ENCODE measurements at places on chromosomes 16 and 17.
A peak's percentile ranks its signal among the peaks of the same experiment; 100 is the strongest.

- peak; percentile 18 for DNase-seq
Measured at GRCh38 chr17:30101686-30102390, 14.8 kb upstream of the NSRP1 start.

DNA sequence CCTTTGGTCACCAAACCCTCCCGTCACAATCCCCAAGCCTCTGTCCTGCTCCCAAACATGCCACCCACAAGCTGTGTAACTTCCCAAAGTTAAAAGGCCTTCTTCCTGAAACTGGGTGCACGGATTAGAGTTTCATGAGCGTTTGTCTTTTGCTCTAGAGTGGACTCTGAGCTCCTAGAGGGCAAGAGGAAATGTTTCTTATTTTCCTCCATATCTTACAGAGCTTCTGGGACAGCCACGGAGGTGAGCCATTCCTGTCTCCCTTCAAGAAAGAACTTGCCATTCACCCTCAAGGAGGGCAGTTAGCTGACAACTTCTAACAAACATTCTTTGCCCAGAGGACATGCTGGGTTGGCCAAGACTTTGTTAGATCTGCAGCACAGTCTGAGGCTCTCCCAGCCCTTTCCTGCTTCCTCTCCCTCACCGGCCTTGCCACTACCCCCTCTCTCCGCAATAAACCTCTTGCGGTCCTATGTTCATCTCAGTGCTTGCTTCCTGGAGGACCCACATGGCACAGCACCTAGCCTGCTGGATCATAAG, 2.6 kb upstream of the MYCBPAP start:
- DNase-seq: no peak

DNA sequence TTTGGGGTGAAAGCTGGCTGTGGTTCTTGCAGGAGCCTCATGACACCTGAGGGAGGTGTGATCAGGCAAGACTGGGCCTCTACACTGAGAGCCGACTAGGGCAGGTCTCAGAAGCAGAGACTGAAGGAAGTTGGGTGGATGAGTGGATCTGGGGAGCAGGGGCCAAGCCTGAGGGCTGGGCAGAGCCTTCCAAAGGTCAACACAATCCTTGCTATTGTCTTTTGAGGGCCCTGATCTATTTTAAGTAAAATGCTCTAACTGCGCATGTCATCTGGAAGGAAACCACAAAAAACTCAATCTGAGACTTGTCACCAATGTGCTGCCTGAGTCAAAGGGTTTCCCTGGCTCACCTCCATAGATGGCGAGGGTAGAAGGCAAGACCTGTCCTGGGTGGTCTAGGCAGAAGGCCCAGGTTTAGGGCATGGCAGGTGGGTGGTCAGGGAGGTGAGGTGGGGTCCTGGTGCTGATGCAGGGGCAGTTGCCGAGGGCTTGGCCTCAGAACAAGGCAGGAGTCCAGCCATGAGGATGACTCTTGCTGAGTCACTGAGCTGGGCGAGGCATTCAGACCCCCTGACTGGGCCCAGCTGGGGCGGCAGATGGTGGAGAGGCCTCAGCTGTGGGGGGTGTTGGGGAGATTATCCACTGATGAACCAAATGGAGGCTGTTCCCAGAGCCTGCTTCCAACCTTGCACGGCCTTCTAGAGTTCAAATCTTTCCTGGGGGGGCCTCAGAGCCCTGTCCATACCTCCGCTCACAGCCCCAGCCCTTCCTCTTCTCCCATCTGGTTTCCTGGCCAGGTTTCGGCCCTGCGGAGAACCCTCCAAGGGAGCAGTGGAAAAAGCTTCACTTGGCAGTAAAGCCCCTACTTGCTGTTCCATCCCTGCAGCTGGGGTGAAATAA, 5.1 kb downstream of the MVP start:
- DNase-seq: peak; percentile 86

- DNase-seq: no peak
Measured at GRCh38 chr16:61892531-61892930, 143.7 kb downstream of the CDH8 start.

DNA sequence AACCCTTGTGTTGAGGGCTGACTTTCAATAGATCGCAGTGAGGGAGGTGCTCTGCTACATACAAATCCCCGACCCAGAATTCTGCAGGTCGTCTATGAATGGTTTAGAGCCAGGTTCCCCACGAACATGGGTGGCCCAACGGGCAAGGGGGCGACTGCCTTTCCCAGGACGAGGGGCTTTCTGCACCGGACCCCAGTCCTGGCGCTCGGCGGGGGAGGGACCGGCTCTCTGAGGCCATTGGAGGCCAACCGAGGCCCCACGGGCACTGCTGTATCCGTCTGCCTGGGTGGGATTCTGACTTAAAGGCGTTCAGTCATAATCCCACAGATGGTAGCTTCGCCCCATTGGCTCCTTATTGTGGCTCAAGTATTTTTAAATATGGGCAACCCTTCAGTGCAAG, 21.2 kb downstream of the SEC14L1 start:
- DNase-seq: no peak

GRCh38 chr16:69112285-69113129, 7.1 kb downstream of the HAS3 start:
- DNase-seq: peak; percentile 55

DNA sequence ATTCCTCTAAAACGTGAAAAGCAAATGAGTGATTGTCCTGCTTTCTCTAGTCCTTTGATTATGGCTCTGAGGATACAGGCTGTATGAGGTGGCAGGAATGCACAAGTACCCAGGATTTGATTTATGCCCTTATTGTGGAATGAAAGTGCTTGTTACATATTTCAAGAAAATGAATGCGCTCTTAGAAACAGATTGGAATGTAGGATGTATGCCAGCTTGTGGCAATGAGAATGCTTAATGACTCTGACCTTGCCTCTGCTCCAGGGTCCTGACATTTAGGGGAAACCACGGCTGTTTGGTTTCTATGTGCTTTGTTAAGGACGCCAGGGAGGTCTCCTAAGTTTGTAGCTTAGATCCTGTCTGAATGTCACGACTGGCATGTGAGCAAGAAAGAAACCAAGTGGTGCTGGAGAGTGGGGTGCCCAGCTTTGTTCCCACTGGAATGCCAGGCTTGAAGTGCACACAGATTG, 22.0 kb downstream of the PRCD start:
- no peak for DNase-seq

DNA sequence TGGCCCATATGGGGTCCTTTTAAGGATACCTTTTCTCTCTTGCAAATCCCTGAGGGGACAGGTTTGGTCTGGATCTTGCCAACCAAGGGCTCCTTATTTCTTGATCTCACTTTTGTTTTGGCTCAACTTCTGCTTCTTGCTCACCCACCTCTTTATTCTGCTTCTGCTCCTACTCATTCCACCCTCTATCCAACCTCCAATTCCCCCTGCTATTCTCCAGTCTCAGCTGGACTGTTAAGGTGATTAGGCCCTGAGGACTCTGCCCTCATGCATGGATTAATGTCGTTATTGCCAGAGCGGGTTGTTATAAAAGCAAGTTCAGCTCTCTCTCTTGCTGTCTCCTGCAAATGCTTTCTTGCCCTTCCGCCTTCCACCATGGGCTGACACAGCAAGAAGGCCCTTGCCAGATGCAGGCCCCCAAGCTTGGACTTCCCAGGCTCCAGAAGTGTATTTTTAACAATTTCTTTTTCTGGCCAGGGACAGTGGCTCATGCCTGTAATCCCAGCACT, 29.8 kb downstream of the LAT start:
- DNase-seq: no peak

DNA sequence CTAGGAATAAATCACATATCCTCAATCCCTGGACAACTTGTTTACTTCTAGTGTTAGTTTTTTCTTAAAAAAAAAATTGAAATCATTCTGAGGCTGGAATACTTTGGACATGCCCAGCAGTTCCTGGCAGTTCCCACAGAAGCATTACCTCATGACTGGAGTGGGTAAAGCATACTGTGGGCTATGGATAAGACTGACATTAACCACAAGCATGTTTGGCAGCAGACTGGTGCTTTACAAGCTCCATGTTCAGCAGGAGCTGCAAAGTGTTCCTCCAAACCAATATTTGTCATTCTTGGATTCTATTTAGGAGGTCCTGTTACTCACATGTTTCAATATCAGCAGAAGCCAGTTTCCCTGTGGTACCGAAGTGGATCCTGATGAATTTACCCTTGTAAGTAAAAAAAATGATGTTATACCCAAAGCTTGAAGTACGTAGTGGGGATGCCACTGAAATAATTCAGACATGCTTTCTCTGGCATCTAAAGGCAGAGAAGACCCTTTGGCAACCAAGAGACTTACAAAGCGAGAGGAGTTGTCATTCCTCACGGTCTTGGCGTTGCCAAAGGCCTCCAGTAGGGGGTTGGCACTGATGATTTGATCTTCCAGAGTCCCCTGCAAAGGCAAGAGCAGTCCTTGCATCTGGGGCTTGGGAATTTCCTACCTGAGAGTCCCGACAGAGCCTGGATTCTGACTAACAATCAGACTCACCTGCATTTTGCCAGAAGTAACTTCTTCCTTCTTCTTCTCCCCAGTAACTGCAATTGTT, 4.9 kb downstream of the MYH1 start:
- DNase-seq: no peak

GRCh38 chr17:17156511-17156910, 49.6 kb downstream of the PLD6 start:
- DNase-seq: no peak

- DNase-seq: peak; percentile 89
Measured at GRCh38 chr17:50511058-50511457, 2.8 kb downstream of the MYCBPAP start.

GRCh38 chr17:59465949-59466307, 99.5 kb upstream of the DHX40 start:
- DNase-seq: no peak

GRCh38 chr17:80025140-80025539, 10.5 kb downstream of the TBC1D16 start:
- no peak for DNase-seq

DNA sequence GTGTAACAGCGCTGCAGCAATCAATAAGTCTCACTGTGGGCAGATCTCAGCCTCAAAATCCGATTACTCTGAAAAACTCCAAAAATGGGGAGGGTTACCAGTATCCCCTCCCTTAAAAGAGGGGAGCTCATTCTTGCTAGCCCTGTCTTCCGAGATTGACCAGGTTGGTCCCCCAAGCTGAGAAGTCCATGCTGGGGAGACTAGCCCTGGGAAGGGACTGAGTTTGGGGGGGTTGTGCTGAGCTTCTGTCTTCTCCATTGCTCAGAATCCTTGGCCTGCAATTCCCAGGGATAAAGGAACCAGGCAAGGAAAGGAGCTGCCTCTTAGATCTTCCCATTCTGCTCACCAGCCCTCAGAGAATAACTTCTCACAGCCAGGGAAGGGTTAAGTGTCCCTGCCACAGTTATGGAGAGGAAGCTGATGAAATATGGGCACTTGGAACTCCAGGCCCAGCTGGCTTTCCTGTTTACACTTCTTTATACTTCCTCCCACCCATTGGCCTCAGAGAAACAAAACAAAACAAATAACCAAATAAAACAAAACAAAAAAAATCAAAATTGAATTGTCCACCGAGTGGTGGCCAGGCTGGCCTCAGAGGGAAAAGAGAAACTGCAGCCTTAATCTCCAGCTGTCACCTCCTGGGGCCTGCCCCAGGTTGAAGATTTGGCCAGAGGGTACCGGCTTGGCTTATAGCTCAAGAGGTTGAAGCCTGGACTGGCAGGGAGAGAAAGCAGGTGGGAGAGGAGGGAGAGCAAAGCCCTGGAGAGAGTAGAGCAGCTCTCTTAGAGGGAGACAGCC, 2.6 kb downstream of the HOXB3 start:
- no peak for DNase-seq

- no peak for DNase-seq
Measured at GRCh38 chr17:30246460-30246859, 11.0 kb upstream of the SLC6A4 start.

GRCh38 chr17:29252101-29252791, 5.6 kb downstream of the CRYBA1 start:
- DNase-seq: peak; percentile 11

DNA sequence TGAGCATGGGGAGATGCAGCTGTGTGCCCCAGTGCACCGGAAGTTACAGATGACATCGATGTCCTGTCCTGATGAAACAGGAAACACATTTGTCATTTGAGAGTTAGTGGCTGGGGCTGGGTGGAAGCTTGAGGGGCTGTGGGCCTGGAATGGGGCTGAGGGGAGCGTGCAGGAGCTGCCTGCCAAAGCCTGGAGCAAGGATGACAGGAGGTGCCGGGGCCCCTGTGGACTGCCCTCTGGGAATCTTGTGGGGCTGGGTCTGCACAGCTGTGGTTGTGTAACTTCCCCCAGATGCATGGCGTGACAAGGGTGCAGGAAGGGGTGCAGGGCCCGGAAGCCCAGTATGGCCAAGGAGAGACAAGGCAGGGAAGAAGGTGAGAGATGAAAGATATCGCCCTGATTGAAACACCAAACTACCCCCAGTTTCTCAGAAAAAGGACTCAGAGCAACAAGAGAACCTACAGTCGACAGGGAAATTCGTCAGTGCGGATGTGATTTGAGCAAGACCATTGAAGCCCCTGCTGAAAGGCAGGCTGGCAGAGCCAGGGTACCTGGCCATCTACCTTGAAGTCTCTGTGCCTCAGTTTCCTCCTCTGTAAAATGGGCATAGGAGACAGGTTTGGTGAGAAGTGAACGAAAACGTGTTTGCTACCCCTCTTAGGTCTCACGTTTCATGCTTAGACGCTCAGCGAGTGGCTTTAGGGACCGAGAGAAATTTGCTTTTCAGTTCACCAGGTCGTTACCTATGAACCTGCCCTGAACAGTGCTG, 8.8 kb downstream of the MMP25 start:
- DNase-seq: peak; percentile 84

DNA sequence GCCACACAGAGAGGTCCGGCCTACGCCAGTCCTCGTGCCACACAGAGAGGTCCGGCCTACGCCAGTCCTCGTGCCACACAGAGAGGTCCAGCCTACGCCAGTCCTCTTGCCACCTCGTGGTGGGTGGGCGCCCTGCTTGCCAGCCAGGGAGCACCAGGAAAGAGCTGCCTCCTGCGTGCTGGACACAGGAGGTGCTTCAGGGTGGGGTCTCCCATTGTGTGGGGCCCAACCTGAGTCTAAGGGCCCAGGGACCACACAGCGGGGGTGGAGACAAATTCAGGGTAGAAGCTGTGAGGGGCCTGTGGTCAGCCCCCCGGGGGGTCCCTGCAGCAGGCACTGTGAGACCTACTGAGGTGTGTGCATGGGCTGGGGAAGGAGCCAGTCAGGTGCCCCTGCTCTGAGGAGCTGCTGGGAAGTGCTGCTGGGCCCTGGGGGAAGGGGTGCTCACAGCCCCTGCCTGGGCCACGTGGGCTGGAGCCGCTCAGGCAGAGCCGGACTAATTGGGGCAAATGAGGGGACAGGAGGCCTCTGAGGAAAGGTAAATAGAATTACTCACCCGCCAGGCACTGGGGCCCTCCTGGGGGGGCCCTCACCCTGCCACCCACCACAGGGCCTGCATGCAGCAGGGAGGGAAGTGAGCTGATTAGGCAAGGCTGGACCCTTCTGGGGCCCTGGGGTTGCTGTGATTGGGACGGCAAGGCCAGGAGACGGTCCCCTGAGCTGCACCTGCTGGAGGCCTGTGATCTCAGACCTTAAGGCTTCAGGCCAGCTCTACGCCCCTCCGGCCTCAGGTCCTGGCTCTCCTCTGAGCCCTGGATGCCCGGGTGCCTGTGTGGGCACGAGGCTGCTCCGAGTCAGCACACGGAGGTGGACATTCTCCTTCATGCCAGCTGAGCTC, 11.0 kb downstream of the GCGR start:
- DNase-seq: no peak

All from activated CD4-positive, alpha-beta T cell treated with anti-CD3 and anti-CD28 coated beads, Interleukin-2, Interleukin-4, amounts not matched to agents 100 ng/mL and 50 ng/mL, durations not matched to agents 16 hours and 8 hours (primary cell).